Activated T-cell treated with anti-CD3 and anti-CD28 coated beads, Interleukin-2, amount 50 U/mL, for 4 hours (primary cell): ENCODE measurements at places on chromosomes 2 and 18.

DNA sequence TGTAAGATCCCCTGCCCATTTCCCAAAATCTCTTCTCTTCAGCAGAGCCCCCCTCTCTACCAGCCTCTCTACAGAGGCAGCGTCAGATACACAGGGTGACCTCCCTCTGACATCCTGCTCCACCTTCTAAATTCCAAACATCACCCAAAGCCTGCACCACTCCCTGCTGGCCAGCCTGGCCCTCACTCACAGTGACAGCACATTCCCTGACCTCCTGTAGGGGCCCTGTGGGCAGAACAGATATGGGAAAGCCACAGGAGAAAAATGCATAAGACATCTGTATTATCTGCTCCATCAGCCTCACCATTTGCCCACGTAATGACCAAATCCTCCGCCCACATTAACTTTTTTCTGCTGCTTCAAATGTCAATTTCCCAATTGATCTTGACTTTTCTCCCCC is 40.6 kb downstream of the TRABD2A start:
- DNase-seq, result no peak

- no peak for DNase-seq
Measured at GRCh38 chr2:38427054-38427453, 50.0 kb upstream of the ATL2 start.

DNA sequence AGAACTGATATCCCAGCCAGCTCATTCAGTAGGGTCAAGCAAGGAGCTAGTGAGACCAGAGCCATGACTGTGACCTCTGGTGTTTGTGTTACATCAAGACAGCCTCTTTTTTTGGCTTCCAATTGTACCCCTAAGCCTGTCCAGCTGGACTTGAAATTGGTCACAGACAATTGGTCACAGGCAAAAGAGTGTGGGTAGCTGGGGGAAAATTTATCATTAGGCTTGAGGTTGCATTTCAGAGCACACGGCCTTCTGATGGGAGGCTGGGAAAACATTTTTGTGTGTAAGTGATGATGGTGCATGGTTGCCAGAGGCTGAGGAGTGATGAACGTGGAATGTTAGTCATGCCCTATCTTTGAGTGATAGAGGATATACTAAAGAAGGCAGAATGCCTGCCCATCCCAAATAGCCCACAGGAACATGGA is 285.1 kb upstream of the SLC14A2 start:
- no peak for DNase-seq

- DNase-seq, result no peak
Measured at GRCh38 chr2:47097563-47097962, 57.5 kb downstream of the STPG4 start.

GRCh38 chr18:13585379-13586153 is 140.8 kb downstream of the FAM210A start:
- DNase-seq, result no peak

GRCh38 chr2:60504049-60504448 is 49.4 kb downstream of the BCL11A start:
- DNase-seq, result no peak

DNA sequence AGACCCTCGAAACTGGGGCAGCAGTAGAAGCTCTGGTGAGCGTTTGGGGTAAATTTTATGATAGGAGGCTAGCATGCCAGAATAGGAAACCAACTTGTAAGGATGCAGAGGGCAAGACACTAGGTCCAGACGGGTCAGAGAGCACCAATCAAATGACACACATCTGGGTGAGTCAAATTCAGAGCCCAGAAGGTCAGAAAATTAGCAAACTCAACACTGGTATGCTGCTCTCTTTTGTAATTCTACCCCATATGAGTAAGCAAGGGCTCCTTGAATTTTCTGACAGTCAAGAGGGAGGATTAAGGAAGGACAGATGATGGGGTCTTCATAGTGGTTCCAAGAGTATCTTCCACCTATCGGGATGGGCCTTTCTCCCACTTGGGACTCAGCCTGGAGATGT is 209.8 kb downstream of the BCL2 start:
- DNase-seq, result no peak

GRCh38 chr2:88751768-88752167 is 60.3 kb downstream of the RPIA start:
- no peak for DNase-seq

DNA sequence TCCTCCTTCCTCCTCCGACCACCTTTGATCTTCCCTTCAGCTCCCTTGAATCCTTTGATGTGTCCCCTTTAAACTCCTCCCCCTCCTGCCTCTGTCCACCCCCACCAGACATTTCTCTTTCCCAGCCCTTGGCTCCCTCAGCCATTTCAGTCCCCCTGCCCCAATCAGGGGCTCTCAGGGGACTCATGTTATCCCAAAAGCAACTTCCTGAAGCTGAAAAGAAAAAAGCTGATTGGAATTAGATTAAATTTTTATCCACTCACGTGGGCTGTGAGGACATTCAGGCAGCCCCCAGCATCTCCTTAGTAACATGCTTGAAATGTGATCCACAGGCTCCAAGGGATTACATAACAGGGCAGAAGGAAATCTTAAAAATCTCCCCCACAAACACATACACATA is 81.3 kb downstream of the NEURL3 start:
- no peak for DNase-seq

GRCh38 chr2:198405311-198405710 is 600.9 kb downstream of the PLCL1 start:
- no peak for DNase-seq

- no peak for DNase-seq
Measured at GRCh38 chr18:63444580-63444979, 22.3 kb upstream of the VPS4B start.

DNA sequence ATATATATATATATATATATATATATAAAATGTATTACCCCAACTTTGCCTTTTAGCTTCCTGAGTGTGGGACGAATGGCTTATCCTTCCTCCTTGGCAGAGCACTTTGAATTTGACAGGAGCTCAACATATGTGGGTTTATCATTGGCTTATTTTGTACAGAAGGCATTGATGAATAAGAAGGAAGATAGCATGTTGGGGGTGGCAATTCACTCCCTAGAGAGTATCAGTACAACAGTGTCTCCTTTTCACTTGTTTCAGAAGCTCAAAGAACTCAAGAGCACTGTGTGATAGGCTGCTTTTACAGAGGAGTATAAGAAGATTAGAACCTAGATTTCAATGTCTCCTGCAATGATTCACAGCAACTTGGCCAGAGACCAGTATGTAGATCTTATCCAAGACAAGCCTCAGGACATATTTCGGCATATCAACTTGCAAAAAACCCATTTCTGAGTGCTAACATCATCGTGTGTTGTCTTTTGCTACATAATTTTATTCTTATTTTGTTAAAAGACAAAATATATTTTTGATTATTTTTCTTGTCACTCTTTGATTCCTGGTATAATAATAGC is 345.8 kb downstream of the SOCS6 start:
- no peak for DNase-seq

DNA sequence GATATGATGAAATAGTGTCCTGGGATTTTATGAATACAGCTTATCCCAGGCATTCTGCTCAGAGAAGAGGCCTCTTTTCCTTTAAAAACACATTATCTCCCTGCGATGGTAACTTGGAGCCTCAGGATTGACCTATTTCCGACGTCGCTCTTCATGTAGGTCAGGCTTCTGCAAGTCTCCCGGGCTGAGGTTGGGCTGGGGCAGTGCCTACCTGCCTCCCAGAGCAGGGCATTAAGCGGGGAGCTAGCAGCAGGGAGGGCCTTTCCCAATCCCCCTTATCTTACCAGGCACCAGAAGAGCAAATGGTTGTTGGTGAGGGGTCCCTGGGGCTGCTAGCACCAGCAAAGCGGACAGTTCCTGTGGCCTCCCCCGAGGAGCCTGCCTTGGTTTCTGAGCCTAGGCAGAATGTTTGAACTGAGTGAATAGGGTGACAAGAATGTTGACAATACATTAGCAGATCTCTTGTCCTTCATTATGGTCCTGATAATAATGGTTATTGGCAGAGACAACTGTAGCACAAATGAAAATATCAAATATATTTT is 60.2 kb downstream of the TRPM8 start:
- no peak for DNase-seq

DNA sequence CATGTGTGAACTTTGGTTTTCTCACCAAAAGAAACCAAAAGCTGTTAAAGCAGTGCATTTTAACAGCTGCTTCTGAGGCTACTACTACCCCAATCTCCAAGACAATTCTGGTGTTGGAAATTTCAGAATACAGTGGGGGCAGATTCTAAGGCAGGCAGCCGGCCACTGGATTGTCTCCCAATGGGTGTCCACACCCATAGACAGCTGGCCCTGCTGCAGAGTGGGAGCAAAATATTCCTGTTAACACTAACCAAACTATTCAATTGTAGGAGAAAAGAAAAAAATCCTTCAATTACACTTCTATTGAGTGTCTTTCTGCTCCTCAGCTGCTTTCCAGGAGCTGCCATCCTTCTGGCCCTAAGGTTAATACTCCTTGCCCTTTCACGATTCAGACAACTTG is 223.7 kb downstream of the ALK start:
- no peak for DNase-seq

- DNase-seq, result no peak
Measured at GRCh38 chr2:134375935-134376334, 122.1 kb downstream of the MGAT5 start.

DNA sequence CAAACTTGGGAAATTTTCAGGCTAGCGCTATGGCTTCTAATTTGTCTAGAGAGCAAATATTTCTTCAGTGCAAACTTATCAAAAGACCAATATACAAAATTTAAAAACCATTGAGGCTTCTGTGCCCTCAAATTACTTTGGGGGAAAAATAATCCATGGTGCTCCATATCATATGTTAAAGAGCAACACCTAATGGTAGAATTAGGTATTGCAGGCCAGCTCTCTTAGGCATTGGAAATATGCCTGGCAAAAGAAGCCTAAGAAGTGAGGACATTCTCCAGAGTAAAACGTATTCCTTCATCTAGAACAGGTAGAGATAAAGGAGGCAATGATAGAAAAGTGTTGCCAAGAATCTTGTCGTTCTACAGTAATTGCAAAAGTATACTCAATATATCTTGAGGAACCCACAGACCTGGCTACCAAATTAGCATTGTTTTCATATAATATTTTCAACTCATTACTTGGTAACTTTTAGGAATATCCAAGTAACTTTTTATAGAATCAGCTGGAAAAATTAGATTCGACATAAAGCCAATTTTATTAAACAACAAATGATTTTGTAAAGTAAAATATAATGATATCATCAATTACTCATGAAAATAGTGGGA is 401.1 kb downstream of the BCL11A start:
- no peak for DNase-seq

GRCh38 chr2:110772383-110772755 is 40.0 kb downstream of the ACOXL start:
- DNase-seq, result no peak

- DNase-seq, result no peak
Measured at GRCh38 chr2:100964681-100965169, 37.4 kb upstream of the RPL31 start.

DNA sequence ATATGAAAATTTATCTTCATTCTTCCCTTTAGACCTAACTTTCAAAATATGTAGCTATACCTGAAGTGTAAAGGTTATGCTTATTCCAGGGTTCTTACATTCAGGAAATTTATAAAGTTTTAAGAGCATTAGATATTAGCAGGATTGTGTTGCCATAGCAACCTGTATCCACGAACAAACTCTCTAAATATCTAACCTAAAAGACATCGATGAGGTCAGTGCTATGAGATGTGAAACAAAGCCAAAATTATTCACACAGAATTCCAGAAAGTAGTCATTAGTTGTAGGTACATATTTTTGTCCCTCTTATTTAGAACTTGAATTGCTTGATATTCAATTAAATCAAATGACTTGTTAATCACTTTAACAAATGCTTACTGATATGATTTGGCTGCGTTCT is 705.3 kb downstream of the SOCS6 start:
- DNase-seq, result no peak

DNA sequence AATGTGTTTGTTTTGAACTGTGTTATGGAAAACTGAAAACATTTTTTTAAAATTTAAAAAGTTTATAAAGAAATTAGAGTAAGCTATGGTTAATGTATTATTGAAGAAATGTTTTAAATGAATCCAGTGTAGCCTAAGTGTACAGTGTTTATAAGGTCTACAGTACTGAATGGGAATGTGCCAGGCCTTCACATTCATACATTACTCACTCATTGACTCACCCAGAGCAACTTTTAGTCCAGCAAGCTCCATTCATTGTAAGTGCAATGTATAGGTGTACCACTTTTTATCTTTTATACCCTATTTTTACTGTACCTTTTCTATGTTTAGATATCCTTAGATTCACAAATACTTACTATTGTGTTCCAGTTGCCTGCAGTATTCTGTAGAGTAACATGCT is 215.1 kb upstream of the THUMPD2 start:
- no peak for DNase-seq

- DNase-seq, result no peak
Measured at GRCh38 chr2:23629772-23630480, 244.9 kb downstream of the KLHL29 start.

GRCh38 chr2:119435081-119435952 is 3.7 kb downstream of the TMEM37 start:
- DNase-seq, result no peak

DNA sequence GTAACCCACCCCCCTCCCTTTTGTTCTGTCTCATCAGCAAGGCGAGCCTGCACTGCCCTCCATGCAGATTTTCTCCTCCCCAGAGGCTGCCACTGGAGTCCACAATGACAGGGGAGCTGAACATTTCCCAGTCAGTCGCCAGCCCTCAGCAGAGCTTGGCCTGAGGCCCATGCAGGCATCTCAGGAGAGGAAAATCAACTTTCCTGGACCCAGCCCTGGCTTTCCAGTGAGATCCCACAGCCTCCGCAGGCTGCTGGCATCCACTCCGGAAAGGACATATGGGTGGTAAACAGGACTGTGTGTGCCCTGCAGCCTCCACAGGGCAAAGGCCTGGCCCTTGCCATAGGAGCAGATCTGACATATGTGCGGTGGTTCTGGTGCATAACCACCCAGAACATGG is 253.8 kb downstream of the TNS1 start:
- DNase-seq, result no peak

DNA sequence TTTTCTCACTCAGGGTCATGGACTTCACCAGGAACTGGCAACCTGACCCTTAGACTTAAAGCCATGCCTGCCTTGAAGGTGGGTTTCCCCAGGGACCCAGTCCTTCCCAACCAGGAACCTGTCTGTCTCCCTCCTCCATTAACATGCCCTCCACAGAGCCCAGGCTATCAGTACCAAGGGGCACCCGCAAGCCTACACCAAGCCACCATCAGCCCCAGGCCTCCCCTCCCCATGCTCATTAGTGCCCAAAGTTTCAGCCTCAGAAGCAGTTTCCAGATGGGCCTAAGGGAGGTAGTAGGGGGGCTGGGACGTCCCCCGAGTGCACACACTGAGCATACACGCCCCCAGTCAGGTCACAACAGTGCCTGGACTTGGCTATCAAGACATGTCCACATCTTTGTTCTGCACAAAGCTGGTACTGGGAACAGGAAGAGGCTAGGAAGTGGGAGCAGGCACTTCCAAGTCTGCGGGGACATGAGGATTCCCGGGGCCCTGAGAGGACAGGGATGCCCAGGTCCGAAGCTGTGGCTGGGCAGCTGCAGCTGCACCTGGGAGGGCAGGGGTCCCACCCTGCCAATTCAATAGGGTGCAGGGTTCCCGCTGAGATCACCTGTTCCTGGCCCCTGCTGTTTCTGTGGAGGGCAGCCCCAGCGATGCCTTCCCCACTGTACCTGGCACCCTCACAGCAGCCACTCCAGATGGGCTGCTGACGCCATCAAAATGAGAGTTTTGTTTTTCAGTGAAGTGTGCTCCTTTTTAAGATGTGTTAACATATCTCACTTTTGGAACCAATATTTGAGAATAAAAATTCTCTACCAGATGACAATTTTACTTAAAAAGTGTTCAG is 731.4 kb downstream of the NR4A2 start:
- DNase-seq, result no peak

- no peak for DNase-seq
Measured at GRCh38 chr2:62765619-62766376, 60.3 kb downstream of the EHBP1 start.

GRCh38 chr2:45268631-45269030 is 259.4 kb upstream of the SIX2 start:
- no peak for DNase-seq
